ENCODE measurements at places on chromosomes 5 and 9.

- DNase-seq = no peak
These were observed 116.0 kb downstream of the ARHGAP26 start for GRCh38 chr5:142886211-142886610.

GRCh38 chr5:1737790-1738405 is 61.7 kb downstream of the MRPL36 start:
- DNase-seq = no peak

DNA sequence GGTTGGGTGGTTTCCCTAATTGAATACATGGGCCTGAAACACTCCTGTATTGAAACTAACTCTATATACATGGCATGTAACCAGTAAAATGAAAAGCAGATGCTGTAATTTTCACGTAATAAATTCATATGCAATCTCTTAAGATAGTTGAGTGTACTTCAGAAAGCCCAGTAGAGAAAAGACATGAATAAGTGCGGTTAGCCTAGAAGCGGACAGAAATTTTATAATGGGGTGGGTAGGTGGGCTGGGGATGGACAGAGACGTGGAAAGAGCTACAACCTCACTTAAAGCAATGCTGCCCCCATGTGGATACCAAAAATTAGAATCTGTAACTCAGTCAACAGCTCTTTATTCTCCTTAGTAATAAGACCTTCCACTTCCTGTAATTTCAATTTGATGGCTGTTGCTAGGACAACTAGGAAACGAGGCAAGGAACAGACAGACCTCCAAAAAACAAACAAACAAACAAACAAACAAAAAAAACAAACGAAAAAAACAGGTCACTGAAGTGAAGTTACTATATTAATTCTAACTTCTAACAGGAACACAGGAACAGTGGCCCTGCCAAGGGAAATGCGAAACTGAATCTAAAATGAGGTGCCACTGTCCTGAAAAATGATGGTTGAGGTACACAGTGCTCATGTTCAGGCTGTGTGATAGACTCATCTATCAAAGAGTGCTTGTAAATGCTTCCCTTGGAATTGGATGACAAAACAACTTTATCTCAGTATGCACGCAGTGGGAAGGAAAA is 103.4 kb upstream of the GNA14 start:
- no peak for DNase-seq

DNA sequence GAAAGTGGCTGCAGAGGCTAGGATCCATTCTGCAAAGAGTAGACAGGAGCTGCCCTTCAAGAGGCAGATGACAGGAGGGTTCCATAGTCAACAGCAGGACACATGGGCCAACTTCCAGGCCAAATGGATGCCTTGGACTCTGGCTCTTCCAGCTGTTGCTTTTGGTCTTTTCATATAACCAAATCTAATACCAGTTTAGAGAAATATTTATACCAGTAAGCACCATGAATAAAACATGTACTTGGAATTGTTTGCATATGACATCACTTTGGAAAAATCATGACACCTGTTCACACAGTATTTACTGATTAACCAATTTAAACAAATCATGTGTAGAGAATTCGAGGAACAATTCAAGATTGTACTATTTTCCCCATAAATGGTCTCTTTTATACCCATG is 481.3 kb downstream of the DMRT2 start:
- no peak for DNase-seq

DNA sequence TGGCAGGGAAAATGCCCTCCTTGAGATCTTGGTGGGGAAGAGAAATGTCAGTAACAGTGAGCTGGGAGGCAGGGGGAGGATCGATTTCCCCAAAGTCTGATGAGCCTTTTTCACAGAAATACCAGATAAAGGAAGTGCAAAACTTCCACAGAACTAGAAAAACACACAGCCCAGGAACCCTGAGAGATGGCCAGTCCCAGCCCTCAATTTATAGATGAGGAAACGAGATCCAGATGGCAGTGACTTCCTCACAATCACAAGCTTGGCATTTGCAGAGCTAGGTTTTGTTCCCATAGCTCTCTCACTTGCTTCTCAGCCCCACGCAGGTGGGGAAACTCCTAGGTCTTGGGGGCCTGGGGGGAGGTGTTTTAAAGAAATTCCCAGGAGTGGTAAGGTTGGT is 3.8 kb upstream of the GGTA1 start:
- no peak for DNase-seq

DNA sequence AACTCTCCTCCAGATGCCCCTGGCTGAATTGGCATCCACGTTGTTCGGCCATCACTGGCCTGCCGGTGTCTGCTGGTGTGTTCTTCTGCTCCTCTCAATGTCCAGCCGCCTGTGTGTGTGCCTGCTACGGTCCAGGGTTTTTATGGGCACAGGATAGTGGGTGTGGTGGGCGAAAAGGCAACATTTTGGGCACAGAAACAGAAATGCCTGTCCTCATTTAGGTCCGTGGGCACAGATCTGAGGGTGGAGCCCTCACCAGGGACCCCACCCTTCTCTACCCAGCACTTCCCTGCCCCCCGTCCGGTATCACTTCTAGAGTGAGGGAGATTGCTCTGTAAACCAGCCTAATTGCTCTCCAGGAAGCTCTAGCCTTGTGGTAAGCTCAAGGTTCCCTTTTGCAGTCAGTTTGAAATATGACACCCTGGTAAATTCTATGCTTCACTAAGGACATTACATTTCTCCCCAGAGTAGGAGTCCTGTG is 410.1 kb downstream of the MAT2B start:
- DNase-seq = no peak

DNA sequence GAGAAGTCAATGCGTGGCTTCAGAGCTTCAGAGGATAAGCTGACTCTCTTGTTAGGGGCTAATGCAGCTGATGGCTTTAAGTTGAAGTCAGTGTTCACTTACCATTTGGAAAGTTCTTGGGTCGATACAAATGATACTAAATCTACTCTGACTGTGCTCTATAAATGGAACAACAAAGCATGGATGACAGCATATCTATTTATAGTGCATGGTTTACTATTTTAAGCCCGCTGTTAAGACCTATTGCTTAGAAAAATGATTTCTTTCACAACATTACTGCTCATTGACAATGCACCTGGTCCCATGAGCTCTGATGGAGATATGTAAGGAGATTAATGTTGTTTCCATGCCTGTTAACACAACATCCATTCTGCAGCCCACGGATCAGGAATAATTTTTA is 435.7 kb downstream of the MAT2B start:
- no peak for DNase-seq

DNA sequence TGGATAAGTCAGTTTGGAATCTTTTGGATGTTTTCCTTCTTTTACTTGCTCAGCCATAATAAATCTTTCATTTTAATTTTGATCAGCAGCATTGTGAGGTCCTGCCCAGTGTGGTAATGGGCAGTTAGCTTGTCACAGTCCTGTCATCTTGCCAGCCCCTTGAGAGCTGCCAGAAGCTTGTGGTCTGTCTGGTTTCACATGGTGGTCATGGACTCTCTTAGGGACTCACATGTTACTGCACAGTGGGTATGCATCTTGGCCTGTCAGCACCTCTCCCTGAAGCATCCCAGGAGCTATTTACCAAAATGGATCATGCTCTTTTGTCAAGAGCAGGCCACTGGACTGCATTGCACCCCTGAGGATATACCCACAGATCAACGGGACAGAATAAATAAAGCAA is 60.3 kb downstream of the DAPK1 start:
- no peak for DNase-seq

GRCh38 chr5:445591-445990 is 2.6 kb downstream of the EXOC3 start:
- DNase-seq = no peak

GRCh38 chr9:69223605-69224004 is 49.5 kb downstream of the TJP2 start:
- DNase-seq = no peak

- no peak for DNase-seq
These were observed 154.4 kb upstream of the FBXL17 start for GRCh38 chr5:108536321-108536720.

DNA sequence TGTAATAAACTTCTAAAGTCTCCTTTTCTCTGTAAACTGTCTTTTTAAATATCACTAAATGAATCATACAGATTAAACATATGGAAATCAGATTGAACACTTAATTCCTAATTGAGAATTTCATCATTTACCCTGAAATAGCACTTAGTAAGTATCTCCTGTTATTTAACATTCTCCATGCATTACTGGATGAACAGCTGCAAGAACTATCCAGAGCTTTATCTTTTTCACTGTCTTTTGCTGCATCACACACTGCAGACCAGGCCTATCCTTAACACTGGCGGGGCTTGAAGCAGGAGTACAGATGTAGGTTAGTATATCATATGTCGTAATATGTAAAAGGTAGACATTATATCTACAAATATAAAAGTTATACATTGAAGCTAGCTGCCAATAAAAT is 108.7 kb upstream of the EFNA5 start:
- no peak for DNase-seq

DNA sequence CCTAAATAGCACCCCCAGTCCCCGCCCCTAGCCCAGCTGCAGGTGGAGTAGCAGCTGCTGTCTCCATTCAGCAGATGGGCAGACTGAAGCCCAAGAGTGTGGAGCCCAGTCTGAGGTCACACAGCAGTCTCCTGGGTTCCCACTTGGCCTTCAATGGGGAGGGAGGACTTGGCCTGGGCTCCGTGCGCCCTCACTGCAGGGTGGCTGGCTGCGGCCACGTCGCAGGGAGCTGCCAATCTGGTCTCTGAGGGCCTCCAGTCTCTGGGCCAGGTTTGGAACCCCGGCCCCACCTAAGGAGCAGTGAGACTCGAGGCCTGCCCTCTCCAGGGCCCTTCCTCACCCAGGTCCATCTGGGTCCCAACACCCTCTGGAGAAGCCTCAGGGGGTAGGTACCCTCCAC is 7.4 kb downstream of the KIF12 start:
- no peak for DNase-seq

- no peak for DNase-seq
These were observed 25.9 kb upstream of the ADAMTS2 start for GRCh38 chr5:179371121-179371510.

GRCh38 chr5:116234681-116235080 is 149.9 kb downstream of the COMMD10 start:
- DNase-seq = no peak

DNA sequence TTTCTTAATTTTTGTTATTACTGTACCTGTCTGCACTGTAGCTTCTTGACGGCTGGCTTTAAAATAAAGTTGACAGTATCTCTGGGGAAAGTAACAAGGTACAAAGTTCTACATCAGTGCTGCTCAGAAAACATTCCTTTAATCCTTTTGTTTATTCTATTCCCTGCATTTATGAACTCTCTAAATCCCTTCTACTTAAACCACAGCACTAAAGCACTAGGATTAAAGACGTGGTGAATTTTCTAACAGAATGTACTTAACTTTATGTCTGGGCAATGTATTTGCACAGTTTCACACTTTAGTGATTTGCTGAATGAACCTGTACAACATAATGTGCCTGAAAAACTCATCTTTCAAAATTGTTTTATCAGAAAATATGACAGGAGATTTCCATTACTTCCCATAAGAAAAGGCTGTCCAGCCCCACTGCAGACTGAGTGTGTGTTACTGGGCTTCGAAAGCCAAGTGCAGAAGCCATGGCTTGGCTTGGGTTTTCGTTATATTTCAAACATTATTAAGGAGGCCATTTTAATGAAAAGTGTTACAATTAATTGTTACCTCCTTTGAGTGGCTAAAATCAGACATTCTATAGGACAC is 43.8 kb downstream of the LHFPL2 start:
- no peak for DNase-seq

DNA sequence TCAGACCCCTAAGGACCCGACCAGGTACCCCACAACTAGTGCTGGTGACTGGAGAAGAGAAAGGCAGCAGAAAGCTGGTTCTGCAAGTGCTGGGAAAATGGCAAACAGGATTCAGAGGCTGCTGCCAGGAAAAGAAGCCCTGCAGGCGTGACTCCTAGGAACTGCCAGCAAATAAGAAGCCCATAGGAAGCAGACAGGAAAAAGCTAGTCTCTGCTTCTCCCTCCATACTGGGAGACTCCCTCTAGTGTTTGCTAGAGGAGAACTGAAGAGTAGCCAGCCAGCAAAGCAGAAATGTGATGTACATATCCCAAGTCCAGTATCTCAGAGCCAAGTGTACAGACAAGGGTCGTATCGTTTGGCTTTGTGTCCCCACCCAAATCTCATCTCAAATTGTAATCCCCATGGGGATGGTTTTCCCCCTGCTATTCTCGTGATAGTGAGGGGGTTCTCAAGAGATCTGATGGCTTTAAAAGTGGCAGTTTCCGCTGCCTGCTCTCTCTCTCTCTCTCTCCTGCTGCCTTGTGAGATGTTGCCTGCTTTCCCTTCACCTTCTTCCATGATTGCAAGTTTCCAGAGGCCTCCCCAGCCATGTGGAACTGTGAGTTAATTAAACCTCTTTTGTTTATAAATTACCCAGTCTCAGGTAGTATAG is 38.1 kb upstream of the TUSC1 start:
- DNase-seq = no peak

GRCh38 chr5:107466233-107466769 is 204.4 kb downstream of the EFNA5 start:
- DNase-seq = no peak

GRCh38 chr5:150144246-150144801 is 11.3 kb downstream of the PDGFRB start:
- DNase-seq = no peak

DNA sequence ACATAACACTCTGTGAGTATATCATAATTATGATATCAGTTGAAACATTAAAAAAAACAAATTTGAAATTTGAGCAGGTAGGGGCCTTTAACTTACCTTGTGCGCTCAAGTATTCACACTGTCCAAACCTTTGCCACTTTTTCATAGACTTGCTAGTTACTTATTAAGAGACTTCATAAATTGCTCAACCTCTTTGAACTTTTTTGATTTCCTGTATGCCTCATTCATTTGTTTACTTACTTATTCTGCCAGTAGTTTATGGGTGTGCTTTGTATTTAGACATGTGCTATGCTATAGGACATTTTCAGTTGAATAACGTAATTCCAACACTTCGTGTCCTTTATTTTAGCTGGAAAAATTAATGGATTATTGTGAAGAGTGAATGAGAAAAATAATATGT is 204.8 kb downstream of the HCN1 start:
- DNase-seq = no peak

GRCh38 chr9:7392148-7392547 is 407.4 kb downstream of the DMAC1 start:
- DNase-seq = no peak

- DNase-seq = no peak
These were observed 713.6 kb downstream of the TLE4 start for GRCh38 chr9:80285326-80285725.

DNA sequence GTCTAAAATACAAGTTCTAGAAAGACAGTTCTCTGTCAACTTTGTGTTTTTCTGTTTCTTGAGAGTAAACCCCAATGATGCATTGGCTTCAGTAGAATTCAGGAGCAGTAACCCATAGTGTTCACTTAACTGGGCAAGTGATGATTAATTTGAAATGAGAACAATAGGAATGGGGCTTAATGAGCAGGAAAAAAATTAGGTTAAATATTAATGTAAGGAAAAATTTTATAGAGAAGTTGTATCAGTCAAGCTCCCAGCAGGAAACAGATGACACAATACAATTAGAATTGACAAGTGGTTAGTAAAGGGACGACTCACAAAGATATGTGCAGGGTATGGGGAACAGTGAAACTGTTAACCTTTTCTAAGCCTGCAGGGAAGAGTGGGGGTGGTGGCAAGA is 38.2 kb downstream of the ENTREP1 start:
- no peak for DNase-seq
